ENCODE measurements at places on chromosomes 1 and 21.

- H3K4me3 ChIP-seq, result no peak overlapping the region
- no peaks in the 10 kb centered on the region for H3K4me1 ChIP-seq
- no peaks in the 10 kb centered on the region for H3K27me3 ChIP-seq
- no peak for DNase-seq
Measured at GRCh38 chr1:168097921-168098528, 38.7 kb downstream of the GPR161 start.

DNA sequence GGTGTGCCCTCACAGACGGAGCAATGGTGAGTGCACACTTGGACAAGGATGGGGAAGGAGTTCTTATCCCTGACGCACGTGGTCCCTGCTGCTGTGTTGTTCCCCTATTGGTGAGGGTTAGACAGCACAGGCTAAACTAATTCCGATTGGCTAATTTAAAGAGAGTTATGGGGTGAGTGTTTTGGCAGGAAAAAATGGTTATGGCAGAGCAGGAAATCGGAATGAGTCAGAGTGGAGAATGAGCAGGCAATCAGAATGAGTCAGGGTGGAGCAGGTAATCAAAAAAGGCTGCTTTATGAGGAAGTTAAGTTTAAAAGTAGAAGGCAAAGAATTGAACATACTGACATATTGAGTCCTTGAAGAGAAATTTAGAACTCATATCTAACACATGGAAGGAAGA lies 100.5 kb downstream of the NGF start:
- H3K36me3 ChIP-seq, result no peaks in the 10 kb centered on the region
- no peaks in the 10 kb centered on the region for H3K27me3 ChIP-seq
- H3K27ac ChIP-seq, result no peak overlapping the region
- H3K4me3 ChIP-seq, result no peak overlapping the region
- no peak for DNase-seq
- H3K4me1 ChIP-seq, result no peaks in the 10 kb centered on the region

DNA sequence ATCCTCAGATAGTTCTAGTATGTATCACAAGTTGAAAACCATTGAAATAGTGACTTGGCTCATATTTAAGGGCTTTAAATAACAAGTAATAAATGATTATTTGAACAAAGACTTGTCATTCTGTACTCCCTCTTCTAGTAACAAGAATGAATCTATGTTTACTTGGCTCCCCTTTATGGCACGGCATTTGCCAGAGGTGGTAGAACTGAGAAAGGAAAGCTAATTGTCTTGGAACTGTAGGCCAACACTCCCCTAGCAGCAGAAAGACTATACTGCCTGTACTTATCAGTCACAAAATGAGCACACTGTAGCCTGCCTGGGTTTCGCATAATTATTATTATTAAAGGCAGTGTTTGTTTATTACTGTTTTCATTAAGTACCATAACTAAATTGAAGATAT lies 29.6 kb upstream of the SMYD2 start:
- no peaks in the 10 kb centered on the region for H3K36me3 ChIP-seq
- no peaks in the 10 kb centered on the region for H3K4me1 ChIP-seq
- H3K27me3 ChIP-seq, result peaks cover 6% of the 10 kb centered on the region
- H3K27ac ChIP-seq, result no peak overlapping the region
- DNase-seq, result no peak

DNA sequence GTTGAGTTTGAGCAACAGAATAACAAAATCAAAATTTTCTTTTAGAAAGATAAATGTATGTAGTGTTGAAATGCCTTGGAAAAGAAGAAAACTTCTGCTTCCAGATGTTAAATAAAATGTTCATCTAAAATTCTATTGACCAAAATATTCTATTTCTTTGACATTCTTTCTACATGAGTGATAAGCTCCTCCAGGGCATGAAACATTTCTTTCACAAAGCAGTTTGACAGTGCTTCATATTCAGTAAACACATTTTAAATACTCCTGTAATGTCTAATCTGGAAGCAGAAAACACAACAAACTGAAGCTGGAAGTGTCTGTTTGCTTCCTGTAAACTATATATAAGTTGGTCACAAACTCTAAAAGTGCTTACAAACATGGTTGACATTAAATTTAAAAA lies 61.5 kb downstream of the RGS21 start:
- H3K27me3 ChIP-seq, result no peaks in the 10 kb centered on the region
- DNase-seq, result no peak
- no peak overlapping the region for H3K27ac ChIP-seq
- no peaks in the 10 kb centered on the region for H3K36me3 ChIP-seq
- H3K4me3 ChIP-seq, result no peak overlapping the region

DNA sequence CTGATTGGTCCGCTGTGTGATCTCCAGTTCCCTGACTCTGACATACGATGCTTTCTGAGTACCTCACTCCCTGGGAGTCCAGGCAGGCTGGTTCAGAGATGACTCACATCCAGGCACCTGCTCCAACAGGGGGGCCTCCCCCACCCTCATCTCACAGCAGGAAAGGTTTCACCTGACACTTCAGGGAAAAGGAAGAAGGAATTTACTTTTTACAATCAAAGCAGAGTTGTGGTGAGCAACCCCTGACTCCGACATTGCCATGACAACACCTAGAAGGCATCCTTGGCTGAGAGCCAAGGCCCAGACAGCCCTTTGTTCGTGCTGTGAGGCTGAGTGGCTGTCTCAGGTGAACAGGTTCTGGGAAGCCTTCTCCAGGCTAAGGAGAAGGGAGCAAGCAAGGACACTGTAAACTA lies 164.6 kb upstream of the GJB5 start:
- peaks cover 86% of the 10 kb centered on the region for H3K27me3 ChIP-seq
- no peak overlapping the region for H3K4me3 ChIP-seq
- no peaks in the 10 kb centered on the region for H3K36me3 ChIP-seq
- no peak for DNase-seq

GRCh38 chr1:245791410-245792312 lies 636.9 kb downstream of the KIF26B start:
- no peaks in the 10 kb centered on the region for H3K36me3 ChIP-seq
- H3K27me3 ChIP-seq, result no peaks in the 10 kb centered on the region
- peaks cover 23% of the 10 kb centered on the region for H3K4me1 ChIP-seq
- peak overlapping the region; percentile 53 for H3K27ac ChIP-seq

Measured in left ventricle myocardium inferior (tissue), 1 donor.